M059J (cell line): ENCODE measurements at places on chromosomes 3 and 15. TPM values are rescaled to one million over a fixed set of nuclear protein-coding genes. Genes with fewer than 3 reads are reported as not detected.

DNA sequence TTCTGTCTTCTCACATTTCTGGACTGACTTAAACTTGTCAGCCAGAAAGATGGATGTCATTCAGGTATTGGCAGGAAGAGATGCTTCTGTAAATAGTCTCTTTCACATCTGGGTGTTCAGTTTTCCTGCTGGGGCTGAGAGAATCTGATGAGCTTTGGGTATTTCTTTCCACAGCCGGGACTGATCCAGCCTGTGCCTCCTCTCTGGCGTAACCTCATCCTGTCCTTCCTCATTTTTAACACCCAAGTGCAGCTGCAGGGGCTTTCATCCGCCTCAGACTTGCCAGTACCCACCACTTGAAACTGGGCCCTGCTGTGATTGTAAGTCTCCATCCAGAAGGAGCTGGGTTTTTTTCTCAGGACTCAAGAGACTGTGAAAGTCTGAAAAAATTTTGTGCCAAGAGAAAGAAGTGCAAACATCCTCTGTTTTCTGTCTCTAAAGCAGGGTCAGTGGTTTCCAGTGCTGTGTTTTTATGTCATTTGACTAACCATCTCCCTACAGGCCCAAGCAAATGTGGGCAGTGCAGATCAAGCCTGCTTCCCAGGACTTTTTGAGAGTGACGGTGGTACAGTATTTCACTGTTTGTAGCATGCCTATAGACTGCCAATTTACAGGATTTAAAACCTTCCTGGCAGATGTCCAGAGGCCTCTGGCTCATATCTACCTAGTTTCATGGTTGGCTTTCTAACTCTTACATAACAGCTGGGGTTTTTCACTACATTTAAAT lies 342.7 kb downstream of the PTPRG start:
- peak; percentile 17 for DNase-seq

DNA sequence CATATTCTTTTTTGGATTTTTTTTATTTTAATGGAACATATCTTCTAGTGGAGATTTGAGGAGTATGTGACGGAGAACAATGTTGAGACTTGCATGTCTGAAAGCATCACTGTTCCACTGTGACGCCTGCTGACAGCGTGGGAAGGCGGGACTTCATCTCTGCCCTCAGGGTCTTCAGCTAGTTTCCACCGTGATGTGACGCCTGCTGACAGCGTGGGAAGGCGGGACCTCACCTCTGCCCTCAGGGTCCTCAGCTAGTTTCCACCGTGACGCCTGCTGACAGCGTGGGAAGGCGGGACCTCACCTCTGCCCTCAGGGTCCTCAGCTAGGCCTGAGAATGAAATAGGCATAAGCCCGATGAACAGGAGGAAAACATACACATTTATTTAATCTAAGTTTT lies 70.7 kb downstream of the LMLN start:
- no peak for DNase-seq

- no peak for DNase-seq
Observed at GRCh38 chr3:48687220-48687678, 1.5 kb upstream of the NCKIPSD start.

DNA sequence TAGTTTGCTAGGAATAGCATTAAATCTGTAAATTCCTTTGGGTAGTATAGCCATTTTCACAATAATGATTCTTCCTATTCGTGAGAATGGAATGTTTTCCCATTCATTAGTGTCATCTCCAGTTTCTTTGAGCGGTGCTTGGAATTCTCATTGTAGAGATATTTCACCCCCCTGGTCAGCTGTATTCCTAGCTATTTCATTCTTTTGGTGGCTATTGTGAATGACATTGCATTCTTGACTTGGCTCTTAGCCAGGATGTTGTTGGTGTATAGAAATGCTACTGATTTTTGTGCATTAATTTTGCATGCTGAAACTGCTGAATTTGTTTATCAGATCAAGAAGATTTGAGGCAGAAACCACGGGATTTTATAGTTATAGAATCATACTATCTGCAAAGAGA lies 690.5 kb upstream of the ALCAM start:
- no peak for DNase-seq

GRCh38 chr3:67329358-67329757 lies 325.1 kb downstream of the SUCLG2 start:
- peak; percentile 4 for DNase-seq

The GOLGA8K gene
- not detected in 2 replicates for total RNA-seq

DNA sequence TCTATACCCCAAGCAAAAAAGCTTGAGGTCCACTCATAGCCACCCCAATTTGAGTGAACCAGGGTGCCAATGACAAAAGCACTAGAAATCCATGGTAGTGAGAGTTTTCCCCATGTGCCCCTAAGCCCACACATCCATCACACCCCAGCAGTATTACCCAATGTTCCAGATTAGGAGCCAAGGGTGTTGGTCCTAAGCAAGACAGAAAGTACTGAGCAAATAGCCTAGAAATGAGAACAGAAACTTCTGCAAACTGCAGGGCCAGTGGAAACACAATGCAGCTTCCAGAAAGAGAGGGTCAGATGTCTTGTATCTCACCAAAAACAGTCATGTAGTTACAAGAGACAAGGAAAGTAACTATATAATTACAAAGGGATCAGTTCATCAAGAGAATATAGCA lies 10.9 kb upstream of the OXTR start:
- no peak for DNase-seq

The COX5A gene
- 120 and 144 TPM in 2 replicates for total RNA-seq

The NUP210 gene
- 3.5 and 8.5 TPM in 2 replicates for total RNA-seq

DNA sequence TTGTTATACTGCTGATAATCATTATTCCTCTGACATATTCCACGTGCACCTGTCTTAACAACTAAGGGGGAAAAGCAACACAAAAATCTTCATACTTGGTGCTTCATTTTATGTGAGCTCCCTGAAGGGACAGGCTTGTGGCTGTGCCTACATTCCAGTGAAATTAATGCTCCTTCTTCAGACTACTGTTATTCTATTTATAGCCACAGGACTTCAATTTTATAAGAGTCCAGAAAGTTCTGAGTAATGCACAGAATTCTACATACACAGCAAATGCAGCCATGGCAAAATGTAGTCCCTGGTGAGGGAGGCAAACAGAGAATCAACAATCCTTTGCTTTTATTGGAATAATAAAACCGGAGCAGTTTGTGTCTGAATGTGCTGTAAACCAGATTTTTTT lies 417.1 kb downstream of the RBMS3 start:
- peak; percentile 61 for DNase-seq

DNA sequence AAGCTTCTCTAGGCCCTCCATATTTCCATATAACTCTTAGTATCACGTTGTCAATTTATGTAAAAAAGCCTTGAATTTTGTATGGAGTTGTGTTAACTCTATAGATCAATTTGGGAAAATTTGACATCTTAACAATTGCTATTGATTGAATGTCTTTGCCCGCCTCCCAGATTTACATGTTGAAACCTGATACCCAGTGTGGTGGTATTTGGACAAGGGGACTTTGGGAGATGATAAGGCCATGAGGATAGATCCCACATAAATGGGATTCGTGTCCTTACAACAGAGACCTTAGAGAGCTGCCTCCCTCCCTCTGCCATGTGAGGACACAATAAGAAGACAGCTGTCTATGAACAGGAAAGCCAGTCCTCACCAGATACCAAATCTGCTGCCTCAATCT lies 21.1 kb upstream of the TNK2 start:
- DNase-seq, result no peak

The SPATA12 gene
- 0.07 TPM in 1 of 2 replicates, not detected in the other for total RNA-seq

The GPR149 gene
- total RNA-seq, result not detected in 2 replicates

DNA sequence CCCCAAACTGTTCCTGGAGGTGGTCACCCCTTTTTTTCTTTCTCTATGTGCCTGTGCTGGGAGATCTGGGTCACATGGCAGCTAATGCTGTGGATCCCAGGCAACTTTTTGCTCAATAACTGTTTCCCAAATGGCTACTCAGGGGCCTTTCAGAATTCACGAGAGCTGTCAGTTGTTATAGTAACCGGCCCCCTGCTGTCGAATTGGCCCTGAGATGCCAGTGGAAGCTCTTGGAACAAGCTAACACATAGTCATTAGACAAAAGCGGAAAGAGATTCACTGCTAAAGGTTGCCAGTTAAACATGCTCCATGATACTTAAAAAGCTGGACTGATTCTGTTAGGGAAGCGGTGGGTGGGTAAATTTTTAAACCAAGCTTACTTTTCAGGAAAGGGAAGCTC lies 144.1 kb downstream of the FEZF2 start:
- DNase-seq, result no peak

- no peak for DNase-seq
Observed at GRCh38 chr3:162168715-162169114, 672.1 kb downstream of the OTOL1 start.

- no peak for DNase-seq
Observed at GRCh38 chr15:49044766-49045606, 1.3 kb downstream of the SECISBP2L start.

DNA sequence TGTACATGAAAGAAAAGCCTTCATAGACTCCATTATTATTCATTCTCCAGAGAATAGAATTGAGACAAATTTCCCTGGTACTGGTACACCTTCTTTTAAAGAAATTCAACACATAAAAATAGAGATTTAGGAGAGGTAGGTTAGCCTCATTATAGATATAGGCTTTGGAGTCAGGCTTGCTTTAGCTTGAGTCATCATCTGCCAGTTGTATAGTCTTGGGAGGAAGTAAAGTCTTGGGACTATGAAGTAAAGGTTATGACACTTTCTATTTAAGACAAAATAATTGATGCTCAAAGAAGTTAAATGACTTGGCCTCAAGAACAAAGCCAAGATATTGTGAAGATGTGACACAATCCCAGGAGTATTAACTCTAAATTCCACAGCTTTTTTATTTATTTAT lies 4.3 kb downstream of the HRG start:
- DNase-seq, result no peak

DNA sequence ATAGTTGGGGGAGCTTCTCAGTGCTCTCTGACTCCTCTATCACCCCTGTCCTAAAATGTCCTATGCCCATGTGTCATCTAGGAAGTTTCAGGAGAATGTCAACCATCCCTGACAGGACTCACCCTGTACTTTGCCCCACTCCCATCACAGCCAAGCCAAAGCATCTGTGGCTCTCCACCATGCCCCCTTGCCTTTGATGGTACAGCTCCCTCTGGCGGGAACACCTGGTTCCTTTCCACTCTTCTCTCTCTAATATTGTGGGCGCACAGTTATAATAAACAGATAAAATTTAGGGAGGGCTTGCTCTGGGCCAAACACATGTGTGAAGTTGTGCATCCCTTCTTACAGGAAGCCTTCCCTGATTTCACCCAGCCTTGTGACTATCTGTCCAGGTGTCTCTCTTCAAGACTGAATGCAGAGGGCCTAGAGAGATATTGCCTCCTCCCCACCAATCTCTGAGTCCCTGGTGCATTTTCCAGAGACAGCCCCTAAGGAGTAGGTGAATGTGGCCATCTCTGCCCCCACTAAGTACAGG lies 62.8 kb downstream of the ISG20 start:
- no peak for DNase-seq

GRCh38 chr15:41885841-41886240 lies 8.0 kb downstream of the SPTBN5 start:
- DNase-seq, result no peak

The CHRD gene
- total RNA-seq, result 0.42 TPM in 1 of 2 replicates, not detected in the other

The MKRN3 gene
- total RNA-seq, result 9.3 and 13.7 TPM in 2 replicates

The ATP10A gene
- not detected in 2 replicates for total RNA-seq

The CKMT1B gene
- not detected in 2 replicates for total RNA-seq

- DNase-seq, result no peak
Observed at GRCh38 chr3:64349551-64349950, 124.3 kb upstream of the PRICKLE2 start.

GRCh38 chr15:86555939-86556338 lies 476.3 kb downstream of the AGBL1 start:
- DNase-seq, result no peak

The TRIP4 gene
- total RNA-seq, result 10.5 and 10.6 TPM in 2 replicates

The GP9 gene
- total RNA-seq, result not detected in 2 replicates

DNA sequence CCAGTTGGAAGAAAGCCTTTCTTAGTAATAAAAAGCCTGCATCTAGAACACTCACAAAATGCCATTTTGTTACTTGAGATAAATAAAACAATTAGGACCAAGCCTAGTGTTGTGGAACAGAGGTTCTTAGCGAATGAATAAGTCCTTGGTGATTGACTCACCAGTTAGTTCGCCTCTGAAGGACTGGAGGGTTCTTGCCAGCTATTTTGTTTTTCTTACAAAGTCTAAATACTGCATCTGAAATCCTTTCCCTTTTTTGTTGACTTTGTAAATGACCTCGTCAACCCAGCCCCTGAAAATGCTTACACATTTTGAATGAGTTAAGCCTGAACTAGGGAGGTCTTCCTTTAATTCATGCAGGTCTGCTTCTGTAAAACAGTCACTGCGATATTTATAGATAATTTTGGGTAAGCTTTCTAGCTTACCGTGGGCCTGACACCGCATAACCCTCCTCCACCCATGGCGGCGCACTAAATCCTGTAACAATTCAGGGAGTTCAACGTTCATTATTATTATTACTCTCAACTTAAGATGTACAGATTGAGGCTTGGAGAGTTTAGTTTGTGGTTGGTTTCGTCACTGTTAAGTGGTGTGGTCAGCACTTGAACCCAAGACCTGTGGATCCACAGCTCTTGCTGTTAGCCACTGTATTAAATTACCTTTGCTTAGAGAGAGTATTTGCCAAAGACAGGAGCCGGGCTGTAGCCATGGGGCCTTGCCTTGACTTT lies 45.0 kb upstream of the SACM1L start:
- DNase-seq, result peak; percentile 78

GRCh38 chr3:197913641-197914380 lies 36.2 kb upstream of the RPL35A start:
- DNase-seq, result no peak

DNA sequence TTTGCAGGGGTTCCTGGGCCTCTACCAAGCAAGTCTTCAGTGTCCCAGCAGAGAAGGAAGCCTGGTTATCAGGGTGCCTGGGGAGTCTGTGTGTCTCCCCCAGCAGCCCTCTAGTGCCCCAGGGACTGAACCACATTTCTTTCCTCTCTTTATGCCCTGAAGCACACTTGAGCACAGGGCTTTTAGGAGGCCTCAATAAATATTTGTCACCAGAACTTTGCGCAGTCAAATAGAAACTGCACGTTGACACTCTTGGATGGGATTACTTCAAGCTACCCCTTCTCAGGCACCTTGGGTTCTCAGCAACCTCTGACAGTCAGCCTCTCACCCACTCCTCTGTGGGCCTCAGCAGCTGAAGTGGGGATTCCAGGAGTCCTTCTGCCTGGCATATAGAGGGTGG lies 226.6 kb upstream of the HES1 start:
- no peak for DNase-seq

DNA sequence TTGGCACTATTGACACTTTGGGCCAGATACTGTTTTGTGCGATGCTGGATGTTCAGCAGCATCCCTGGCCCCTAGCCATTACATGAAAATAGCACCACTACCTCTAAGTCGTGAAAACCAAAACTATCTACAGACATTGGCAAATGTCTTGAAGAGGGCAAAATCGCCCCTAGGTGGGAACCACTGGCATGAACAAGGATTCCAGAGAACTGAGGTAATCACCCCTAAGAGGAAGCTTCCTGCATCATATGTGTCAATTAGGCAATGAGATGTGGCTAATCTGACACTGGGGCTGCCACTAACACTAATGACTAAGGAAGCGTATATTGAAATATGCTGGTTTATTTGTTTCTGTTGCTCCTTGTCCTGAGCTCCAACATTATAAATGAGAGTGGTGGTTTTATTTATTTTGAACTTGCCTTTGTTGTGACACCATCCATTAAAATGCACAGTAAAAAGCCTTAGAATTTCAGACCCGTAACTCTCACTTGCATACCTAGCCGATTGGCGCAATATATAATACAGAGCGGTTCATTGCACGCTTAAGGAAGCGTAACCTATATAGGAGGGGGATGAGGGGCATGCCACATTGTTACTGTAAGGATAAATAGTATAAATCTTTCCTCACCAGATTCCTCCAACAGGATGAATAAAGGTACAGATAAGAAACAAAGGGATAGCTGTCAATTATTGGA lies 299.8 kb upstream of the CNTN4 start:
- DNase-seq, result no peak
